ENCODE measurements at places on chromosomes 3 and 15.

DNA sequence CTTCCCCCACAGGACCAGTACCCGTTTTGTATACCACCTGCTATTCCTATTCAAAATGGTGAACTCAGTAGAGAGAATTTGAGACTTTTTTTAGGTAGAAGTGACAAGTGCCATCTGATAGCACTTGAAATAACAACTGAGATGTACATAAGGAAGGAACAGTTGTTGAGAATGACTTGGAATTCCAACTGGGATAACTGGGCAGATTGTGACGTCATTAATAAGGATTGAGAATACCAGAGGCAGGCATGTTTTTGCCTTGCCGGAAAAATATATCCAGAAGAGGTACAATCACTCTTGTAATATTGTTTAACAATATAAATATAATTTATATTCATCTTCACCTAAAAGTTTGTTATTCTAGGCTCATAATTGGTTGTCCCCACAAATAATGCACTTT lies 454.1 kb upstream of the RGMA start:
- DNase-seq = no peak

DNA sequence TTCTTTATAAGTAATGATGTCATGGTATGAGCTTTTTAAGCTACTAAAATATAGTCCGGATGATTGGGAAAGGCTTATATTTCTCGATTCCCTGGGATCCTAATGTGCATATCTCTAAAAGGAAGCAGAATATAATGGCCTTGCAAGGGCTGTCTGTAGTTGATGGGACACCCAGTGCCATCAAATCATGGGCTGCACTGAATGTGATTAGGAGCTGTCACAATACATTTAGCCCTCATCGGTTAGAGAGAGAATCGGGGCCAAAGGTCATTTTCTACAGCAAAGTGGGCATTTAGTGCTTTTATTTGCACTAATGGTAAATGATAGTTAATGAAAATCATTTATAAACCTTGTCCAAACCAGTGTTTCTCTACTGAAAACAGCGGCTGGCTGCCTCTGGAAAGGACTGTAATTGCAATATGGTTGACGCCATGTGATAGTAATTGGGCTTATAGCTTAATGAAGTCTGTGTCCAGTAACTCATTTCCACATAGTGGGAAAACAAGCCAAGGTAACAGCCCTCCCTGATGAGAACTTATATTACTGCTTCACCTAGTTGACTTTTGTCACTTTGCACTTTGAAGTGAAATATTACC lies 265.0 kb upstream of the AZI2 start:
- DNase-seq = no peak

- peak; percentile 49 for DNase-seq
Measured at GRCh38 chr3:47984075-47984728, 32.0 kb downstream of the MAP4 start.

DNA sequence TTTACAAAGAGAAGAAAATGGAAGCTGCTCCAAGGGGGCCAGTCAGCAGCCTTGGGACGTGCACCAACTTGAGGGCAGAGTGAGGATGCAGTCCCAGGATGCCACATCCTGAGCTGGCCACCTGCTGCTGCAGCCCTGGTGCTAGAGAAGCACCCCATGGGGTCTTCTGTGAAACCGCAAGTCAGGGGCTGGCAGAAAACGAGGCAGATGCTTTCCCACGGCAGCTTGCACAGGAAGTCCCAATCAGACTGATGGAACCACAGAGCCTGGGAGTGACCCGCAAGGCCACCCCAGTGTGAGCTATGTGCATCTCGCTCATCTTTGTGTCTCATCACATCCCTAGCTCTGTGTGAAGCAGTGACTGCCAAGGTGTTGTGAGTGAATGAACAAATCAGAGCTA lies 76.5 kb downstream of the NUP210 start:
- DNase-seq = no peak
